Activated T-cell treated with anti-CD3 and anti-CD28 coated beads, Interleukin-2, amount 50 U/mL, for 72 hours (primary cell): ENCODE measurements at places on chromosomes 7 and 10.

- no peak for DNase-seq
Observed at GRCh38 chr10:23829556-23829955, 379.4 kb upstream of the KIAA1217 start.

DNA sequence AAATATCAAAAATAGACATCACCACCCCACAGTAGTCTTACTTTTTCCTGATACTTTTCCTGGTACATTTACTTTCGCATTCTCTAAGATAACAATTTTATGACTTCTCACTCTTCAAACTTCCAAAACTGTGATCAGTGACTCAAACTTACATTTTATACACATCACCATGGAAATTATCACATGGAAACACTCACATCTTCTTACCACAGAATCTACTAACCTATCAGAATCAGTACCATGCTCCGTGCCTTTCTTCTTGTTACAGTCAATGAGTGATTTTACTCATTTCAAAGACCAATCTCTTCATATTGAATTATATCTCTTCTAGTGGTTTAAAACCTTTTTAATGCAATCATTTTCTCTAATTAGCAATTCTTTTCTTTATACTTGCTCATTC is 120.3 kb downstream of the PTEN start:
- DNase-seq = no peak

GRCh38 chr10:71683301-71683700 is 36.3 kb downstream of the C10orf105 start:
- no peak for DNase-seq

DNA sequence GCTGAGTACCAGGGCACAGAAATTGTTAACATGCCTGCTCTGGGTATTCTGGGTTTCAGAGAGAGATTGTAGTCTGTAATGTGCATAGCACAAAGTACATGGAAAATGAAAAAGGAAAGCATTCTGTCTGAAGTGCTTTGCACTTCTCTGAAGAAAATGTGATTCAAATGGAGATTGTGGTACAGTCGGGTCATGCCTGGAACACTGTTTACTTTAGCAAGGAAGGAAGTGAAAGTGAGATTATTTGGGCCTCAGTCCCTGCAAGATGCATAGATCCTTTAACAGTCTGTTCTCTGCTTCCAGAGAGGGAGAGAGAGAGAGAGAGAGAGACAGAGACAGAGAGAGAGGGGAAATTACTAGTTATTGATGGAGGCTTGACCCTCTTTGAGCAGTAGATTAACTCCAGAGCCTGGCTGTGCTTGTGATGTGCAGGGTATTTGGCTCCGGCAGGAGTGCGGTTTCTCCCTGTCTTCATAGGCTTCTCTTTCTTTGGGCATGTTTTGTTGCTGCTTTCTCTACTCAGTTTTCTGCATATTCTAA is 5.4 kb downstream of the VWC2 start:
- DNase-seq = no peak

DNA sequence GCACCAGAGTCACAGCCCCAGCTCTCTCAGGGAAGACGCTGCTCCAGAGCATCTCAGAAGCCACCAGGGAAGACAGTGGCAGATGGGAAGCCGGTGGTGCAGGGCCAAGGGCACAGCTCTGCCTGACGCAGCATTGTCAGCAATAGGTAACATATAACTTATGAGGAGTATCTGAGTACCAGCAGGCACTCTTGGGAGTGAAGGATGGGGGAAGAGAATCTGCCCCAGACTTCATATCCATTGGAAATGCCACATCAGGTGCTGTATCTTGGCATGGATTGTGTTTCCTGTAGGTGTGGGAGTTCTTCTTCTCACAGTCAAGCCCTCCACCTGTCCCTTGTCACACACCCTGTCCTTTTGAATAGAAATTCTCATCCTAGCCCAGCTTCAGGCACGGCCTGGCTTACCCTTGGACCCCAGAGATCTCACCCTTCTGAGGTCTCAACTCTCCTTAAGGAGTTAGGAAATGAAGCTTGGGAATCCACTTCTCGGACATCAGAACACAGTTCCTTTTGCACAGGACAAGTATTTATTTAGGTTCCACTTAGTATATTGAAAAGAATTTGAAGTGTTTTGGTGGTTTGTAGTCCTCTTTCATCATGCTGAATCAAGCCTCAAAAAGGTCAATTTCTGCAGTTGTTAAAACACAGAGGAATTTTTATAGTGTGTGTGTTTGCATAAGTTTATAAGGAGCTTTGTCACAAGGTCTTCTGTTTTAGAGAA is 9.9 kb downstream of the EPDR1 start:
- DNase-seq = no peak

- no peak for DNase-seq
Observed at GRCh38 chr7:46170792-46171191, 249.7 kb upstream of the IGFBP3 start.

- no peak for DNase-seq
Observed at GRCh38 chr10:24215196-24215595, 6.3 kb downstream of the KIAA1217 start.

DNA sequence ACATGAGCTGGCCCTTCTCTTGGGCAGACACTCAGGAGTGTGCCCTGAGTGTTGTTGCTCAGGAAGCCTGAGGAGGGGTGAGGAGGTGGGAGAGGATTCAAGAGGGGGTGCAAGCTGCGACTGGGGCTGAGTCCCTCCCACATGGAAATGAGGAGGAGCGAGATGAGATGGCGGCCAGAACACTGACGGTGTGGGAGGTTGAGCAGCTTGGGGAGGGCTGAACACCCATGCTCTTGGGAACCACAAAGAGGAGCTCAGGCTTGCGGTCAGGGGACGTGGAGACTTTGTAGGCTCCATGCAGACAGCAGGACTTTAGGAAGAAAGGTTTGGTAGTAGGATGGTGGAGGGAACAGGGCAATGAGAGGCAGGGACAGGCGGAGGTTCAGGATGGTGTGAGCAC is 163.2 kb upstream of the SHH start:
- no peak for DNase-seq
